ENCODE measurements at places on chromosomes 1 and 21.

DNA sequence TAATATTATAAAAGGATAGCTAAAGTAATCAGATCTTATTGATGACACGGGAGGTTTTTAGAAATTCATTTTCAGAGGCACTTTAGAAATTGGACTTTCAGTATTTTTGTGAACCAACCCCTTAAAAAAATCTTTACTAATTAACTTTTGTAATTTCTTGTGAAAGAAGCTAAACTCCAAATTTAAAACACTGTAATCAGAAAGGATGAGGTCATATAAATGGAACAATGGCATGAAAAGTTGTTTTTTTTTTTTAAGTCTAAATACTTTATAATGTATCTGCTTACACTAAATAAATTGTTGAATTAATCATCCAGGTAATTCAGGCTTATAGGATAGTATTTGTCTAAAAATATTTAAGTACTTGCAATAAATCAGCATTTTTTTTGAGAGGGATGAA, 9.0 kb downstream of the ZBTB18 start:
- DNase-seq = no peak

GRCh38 chr1:61981870-61982660, 212.6 kb upstream of the L1TD1 start:
- DNase-seq = no peak

- no peak for DNase-seq
These were observed 1.2 kb upstream of the ITGB2 start for GRCh38 chr21:44921928-44922327.

DNA sequence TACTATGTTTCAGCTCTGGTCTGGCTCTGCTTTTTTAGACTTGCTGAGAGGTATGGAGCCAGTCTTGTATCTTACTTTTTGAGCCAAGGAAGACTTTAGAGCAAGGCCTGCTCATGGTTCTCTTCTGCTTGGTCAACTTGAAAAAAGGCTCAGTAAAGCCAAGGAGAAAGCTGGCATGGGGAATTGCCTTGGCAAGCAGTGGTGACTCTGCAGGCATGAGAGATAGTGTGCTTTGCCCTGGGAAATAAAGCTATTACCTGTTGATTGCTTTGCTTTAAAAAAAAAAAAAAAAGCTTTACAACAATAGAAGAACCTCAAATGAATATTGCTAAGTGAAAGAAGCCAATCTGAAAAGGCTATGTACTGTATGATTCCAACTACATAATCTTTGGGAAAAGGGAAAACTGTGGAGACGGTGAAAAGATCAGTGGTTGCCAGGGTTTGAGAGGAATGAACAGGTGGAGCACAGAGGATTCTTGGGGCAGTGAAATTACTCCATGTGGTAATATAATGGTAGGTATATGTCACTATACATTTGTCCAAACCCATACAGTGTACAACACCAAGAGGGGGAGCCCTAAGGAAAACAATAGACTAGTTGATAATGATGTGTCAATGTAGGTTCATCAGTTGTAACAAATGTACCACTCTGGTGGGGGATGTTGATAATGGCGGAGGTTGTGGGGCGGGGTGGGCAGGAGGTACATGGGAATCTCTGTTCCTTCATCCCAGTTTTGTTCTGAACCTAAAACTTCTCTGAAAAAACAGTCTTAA, 87.6 kb downstream of the HMCN1 start:
- DNase-seq = no peak

DNA sequence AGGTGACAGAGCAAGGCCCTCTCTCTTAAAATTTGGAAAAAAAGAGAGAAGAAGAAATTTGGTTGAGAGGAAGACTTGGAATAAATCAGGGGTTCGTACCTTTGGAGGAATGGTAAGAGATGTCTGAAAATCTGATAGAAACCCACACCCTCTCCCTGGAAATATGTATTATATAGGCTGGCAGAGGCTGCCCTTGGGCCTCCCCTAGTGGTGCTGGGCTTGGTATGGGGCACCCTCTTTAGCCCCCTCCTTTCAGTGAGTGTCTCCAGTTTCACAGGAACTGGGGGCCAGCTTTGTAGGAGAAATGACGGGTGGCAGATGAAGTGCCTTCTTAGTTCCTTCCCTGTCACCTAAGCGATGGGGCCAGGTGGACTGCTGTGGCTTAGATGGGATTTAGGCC, 82.9 kb upstream of the SLC2A1 start:
- no peak for DNase-seq

Data from activated CD8-positive, alpha-beta memory T cell treated with anti-CD3 and anti-CD28 coated beads for 4 hours (primary cell).